ENCODE measurements at places on chromosomes 2 and 18.

DNA sequence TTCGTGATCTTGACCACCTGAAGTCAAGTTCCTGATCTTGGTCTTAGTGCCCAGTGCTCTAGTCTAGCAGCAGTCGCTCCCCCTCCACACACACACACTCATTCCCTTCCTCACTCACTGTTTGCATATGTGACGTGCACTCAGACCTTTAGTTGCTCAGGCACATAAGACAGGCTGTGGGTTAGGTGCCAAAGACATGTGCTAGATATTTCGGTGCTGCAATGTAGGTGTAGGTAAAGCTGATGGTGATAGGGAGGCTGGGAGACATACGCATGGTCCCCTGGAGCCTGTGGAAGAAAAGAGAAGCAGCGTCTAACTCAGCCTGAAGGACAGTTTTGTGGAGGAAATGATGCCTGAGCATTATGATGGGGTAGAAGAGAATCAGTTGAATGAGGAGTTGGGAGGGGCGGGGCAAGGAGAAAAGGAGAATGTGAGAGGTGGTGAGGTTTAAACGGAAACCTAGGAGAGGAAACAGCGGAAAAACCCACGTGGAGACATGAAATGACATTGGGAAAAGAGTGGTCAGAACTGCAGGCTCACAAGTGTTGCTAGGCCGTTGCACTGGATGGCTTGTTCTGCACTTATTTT is 3.8 kb downstream of the TTC39C start:
- no peak for DNase-seq

DNA sequence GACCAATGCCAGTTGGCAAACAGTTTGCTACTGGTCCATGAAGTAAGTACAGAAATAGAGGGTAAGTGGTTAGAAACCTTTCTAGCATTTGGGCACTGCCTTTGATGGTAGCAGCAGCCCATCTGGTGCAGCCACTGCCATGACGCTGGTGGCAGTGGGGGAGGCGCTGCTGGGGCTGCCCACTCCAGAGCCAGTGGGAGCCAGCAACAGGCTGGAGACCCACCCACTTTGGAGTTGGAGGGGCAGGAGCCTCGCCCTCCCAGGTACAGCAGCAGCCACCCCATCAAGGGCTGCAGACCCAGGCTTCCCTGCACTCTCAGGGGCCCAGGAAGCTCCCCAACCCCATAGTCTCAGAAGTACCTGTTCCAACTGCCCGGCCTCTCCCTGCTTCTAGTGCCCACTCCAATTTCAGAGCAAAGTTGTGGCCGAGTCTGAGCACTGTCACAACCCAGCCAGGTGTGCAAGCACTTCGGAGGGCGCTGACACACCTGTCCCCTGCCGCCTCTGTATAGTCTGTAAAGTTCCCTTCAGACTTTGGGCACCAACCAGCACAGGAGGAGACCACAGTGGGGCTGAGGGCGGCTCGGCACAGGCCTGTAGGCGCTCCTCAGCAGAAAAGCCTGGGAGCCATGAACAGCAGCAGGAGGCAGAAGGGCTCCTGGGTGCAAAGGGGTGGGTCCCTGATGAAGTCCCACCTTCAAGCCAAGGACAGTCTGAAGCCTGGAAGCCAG is 125.6 kb upstream of the CCDC150 start:
- no peak for DNase-seq

DNA sequence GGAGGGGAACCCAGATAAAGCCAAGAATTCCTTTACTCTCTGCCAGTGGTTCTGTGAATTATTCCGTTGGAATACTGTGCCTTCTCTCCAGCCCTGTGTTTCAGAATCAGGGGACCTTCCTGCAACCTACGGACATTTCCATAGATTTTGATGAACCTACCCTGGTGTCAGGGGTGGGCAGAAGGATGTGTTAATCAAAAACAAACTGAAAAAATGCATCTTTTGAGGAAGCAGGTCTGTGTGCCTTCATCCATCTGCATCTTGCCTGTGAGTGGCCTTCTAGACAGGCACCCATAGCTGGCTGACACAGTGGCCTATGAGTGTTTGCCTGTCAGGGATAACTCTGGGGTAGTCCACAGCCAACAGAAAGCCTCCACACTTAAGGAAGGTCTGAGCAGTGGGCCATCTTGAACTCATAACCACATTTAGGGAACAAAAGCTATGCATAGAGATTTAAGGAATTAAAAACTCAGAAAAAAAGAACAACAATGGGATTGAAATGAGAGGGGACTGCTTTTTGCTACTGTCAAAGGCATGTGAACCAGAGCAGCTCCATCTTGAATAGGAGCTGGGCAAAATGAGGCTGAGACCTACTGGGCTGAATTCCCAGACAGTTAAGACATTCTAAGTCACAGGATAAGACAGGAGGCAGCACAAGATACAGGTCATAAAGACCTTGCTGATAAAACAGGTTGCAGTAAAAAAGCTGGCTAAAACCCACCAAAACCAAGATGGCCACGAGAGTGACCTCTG is 45.9 kb upstream of the ITGA6 start:
- no peak for DNase-seq

DNA sequence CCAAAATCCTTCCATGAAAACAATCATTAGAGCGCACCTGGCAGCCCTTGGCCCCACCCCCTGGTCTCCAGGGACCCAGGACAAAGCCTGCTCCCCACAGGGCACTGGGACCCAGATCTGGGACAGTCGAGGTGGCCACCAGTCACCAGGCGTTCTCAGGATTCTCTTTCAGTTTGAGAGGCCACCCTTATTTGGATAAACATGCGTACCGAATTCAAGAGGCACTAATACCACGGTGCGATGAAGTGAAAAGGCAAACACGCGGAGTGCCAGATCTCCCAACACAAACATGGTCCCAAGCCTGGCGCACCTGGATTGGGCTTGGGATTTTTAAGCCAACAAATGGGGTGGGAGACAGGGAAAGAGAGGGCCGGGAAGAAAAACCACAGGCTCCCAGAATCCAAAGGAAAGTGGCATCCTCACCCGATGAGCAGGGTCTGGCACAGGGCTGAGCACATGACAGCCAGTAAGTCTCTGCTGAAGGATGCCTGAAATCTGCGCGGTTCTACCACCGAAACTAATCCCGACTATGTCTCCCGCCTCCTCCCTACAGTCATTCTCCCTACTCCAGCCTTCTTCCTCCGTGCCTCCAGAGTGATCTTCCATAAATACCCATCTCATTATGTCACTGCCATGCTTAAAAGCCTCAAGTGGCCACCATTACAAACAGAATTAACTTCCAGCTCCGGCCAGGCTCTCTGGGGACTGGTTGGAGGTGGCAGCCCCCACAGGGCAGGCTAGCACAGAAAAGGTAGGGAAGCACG is 60.9 kb upstream of the KLHL29 start:
- no peak for DNase-seq

DNA sequence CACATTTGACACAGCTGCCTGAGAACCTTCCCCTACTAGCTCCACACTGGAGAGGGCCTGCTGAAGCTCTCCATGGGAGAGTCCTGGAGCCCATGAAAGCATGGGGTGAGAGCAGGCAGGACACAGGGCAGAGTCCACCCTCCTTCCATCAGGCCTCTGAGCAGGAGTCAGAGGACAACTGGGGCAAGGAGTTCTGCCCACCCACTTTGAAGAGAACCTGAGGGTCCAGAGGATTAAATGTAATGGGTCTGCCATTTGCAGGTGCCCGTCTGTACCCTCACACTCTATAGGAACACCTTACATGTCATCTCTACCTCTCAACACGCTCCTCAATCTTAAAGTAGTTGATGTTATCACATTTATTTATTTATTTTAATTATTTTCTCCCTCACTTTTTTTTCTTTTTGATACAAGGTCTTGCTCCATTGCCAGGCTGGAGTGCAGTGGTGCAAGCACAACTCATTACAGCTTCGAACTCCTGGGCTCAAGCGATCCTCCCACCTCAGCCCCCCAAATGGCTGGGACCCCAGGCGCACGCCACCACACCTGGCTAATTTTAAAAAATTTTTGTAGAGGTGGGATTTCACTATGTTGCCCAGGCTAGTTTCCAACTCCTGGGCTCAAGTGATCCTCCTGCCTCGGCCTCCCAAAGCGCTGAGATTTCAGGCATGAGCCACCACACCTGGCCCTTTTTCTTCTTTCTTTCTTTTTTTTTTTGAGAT is 10.2 kb downstream of the ADRA2B start:
- no peak for DNase-seq

DNA sequence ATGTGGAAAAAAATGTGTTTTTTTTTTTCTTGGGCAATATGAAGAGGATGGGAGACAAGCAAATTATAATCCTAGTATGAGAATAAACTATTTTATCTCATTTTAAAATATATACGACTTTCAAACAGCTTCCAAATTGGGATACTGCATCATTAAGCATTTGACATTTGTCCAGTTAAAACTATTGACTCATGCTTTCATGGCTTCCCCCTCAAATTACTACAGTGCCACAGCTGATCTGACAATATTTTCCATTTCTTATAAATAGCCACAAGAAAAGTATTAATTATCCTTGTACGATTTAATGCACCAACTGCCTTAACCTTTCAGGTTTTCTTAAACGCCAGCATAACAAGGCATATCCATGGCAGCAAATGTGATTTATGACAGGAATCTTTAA is 1134.8 kb upstream of the ZEB2 start:
- DNase-seq = no peak

- no peak for DNase-seq
These were observed 1.2 kb upstream of the MLPH start for GRCh38 chr2:237485844-237486243.

- DNase-seq = no peak
These were observed 198.1 kb downstream of the SATB2 start for GRCh38 chr2:199259671-199260070.

GRCh38 chr2:130874512-130874911 is 37.8 kb downstream of the ARHGEF4 start:
- DNase-seq = no peak

GRCh38 chr2:118642501-118642900 is 204.9 kb downstream of the EN1 start:
- no peak for DNase-seq

DNA sequence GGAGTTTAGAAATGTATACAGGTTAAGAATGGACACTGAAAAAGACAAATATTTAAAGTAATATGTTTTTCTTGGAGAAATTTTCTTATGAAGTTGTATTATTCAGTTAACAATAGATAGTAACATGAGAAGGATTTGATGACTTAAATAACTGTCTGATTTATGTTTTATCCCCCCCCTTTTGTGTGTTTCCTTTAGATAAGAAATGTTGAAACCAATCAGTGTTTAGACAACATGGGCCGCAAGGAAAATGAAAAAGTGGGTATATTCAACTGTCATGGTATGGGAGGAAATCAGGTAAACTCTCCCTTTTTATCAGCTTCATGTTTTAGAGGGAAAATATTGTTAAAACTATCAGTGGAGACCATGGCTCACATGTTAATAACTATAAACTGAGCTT is 289.7 kb upstream of the KCNJ3 start:
- no peak for DNase-seq

DNA sequence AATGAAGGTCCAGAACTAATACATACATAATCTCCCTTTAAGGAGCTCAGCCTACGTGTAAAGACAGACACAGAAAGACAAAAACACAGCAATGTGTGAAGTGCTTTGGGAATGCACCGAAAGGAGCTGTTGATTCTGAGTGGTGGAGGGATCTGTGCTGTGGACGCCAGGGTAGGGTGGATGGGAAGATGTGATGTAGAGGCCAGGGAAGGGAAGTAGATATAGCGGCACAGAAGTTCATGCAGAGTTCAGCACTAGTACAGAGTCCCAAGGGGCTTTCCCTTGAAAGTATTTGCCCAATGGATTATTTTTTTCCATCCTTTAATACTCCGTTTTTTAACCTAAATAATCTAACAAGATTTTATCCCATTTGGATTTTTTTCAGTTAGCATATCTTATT is 32.1 kb upstream of the DOCK10 start:
- no peak for DNase-seq

GRCh38 chr2:41378420-41378819 is 669.4 kb upstream of the PKDCC start:
- DNase-seq = no peak

GRCh38 chr2:209389171-209389618 is 34.7 kb upstream of the MAP2 start:
- DNase-seq = no peak

DNA sequence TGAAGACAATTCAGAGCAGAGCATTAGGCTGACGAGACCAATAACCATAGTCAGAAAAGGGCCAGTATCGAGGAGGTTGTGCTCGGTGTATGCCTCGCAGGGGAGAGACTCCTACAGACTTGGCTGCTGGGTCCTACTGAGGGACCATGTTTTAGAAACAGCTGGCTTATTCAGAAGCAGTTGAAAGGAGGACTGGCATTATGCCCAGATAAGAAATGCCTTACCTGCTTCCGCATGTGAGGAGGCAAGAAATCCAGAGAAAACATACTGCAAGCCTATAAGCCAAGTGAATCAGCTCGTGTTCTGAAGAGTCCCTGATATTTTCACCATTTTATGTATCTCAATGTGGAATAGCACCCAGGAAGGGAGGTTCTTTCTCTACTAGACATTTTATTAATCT is 434.7 kb downstream of the GRB14 start:
- no peak for DNase-seq

GRCh38 chr2:174750923-174751441 is 13.3 kb downstream of the CHRNA1 start:
- no peak for DNase-seq

- no peak for DNase-seq
These were observed 373.3 kb downstream of the ZNF804A start for GRCh38 chr2:184971546-184972068.

GRCh38 chr2:98445683-98446581 is 1.3 kb downstream of the INPP4A start:
- no peak for DNase-seq

DNA sequence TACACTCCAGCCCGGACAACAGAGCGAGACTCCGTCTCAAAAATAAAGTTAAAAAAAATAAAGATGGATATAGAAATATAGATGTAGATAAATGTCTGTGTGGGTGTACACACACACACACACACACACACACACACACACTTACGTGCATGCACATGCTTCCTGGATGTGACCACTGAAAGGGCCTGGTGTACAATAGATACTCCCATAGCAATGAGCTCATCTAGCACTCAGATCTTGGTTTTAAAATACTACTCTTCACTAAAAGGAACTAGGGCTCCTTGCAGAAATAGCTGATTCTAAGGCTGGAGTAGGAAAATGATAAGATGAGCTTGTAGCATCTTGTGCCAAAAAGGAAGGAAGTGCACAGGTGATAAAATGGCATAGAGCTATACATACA is 39.1 kb downstream of the ROCK2 start:
- no peak for DNase-seq

DNA sequence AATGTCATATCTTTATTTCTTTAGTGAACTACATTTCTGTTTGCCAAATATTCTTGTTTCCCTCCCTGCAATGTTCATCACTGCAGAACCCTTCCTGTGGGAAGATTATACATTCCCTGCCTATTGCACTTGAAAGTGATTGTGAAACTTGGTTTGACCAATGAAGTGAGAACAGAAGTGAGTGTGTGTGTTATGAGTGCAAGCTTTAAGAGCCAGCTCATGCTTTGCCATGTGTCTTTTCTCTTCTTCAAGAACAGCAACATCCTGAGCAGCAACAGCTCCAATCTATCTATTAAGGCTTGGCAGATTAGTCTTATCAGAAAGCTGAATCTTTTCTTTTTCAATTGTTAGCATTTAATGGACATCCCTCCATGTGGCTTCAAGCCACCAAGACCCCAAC is 42.0 kb upstream of the UBE2E3 start:
- DNase-seq = no peak

- no peak for DNase-seq
These were observed 46.3 kb downstream of the PKDCC start for GRCh38 chr2:42094114-42094513.

GRCh38 chr2:180707884-180708205 is 272.6 kb upstream of the UBE2E3 start:
- DNase-seq = no peak

- no peak for DNase-seq
These were observed 19.8 kb upstream of the NFU1 start for GRCh38 chr2:69456950-69457445.

Measured in stimulated activated CD8-positive, alpha-beta memory T cell treated with anti-CD3 and anti-CD28 coated beads, Interleukin-4, amount 100 ng/mL, for 1 hour (primary cell).